Stimulated activated CD4-positive, alpha-beta T cell treated with anti-CD3 and anti-CD28 coated beads, Interleukin-2, amount 100 ng/mL, for 48 hours (primary cell): ENCODE measurements at places on chromosomes 7 and 10.
A peak's percentile ranks its signal among the peaks of the same experiment; 100 is the strongest.

DNA sequence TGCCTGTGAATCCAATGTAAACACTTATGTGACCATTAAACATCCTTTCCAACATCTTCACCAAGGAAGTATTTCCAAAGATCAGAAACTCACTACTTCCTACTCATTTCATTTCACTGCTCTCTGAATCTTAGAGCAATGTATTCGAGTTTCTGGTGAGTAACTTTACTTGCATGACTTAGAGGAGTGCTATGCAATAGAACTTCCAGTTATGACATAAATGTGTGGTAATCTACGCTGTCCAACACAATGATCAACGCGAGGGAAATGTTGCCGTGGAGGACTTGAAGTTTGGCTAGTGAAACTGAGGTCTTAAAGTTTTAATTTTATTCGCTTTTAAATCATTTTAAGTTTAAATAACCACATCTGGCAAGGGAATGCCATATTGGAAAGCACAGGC is 1326.3 kb downstream of the XPNPEP1 start:
- no peak for DNase-seq

- DNase-seq, result no peak
These were observed 18.7 kb downstream of the SLC25A13 start for GRCh38 chr7:96303105-96303685.

DNA sequence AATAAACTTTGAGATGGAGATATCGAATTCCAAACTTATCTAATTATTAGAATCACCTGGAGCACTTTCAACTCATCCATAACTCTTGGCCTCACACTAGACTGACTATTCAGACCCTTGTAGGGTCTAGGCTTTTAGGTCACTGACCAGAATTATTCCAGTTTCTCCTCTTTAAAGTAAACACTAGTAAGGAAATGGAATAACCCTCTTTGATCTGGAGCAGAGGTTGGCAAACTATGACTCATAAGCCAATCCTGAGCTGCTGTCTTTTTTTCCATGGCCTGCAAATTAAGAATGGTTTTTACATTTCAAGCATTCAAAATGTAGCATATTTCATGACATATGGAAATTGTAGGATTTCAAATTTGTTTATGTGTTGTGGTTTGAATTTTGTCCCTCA is 1601.9 kb downstream of the REEP3 start:
- DNase-seq, result no peak

- no peak for DNase-seq
These were observed 61.1 kb upstream of the SEM1 start for GRCh38 chr7:96770758-96771157.

DNA sequence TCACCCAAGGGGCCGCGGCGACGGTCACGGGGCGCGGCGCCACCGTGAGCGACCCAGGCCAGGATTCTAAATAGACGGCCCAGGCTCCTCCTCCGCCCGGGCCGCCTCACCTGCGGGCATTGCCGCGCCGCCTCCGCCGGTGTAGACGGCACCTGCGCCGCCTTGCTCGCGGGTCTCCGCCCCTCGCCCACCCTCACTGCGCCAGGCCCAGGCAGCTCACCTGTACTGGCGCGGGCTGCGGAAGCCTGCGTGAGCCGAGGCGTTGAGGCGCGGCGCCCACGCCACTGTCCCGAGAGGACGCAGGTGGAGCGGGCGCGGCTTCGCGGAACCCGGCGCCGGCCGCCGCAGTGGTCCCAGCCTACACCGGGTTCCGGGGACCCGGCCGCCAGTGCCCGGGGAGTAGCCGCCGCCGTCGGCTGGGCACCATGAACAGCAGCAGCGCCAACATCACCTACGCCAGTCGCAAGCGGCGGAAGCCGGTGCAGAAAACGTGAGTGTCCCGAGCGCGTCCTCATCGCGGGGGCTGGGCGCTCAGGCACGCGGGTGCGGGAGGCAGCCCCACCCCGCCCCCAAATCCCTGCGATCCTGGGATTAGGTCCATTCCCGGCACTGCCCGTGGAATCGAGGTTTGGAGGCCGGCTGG is 509 bp downstream of the AHR start:
- peak; percentile 41 for DNase-seq

- no peak for DNase-seq
These were observed 501.6 kb downstream of the TCERG1L start for GRCh38 chr10:130809761-130810515.

- DNase-seq, result no peak
These were observed 18.1 kb downstream of the CFAP46 start for GRCh38 chr10:132924046-132924952.

- no peak for DNase-seq
These were observed 23.2 kb downstream of the DPCD start for GRCh38 chr10:101611096-101611905.

DNA sequence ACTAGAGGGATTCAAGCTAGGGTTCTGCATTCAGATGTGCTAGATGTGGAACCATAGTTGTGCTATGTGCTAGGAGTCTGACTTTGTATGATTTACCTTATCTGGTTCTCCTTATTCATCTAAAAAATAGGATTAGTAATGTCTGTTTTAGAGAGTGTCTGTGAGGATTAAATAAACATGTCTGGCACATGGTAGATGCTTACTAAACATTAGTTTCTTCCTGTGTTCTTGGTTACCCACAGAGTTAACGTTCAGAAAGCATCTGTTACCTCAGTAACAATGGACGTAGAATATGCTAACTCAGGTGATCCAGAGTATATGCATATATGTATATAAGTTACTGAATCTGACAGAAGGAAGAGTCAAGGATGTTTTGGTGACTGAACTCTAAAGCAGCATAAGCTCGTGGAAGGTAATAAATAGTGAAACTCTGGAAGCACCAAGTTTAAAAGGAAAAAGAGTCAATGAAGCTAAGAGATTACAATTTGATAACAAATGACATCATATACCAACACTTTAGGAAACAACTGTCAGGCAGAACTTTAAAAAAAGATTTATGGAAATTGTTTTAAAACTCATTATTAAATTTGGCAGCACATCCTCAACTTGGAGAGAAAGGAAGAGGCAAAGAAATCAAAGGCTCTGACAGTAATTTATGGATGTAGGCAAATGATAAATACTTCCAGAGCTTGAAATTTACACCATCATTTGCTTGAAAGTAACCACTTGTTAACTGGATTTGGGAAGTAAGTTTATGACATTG is 127.0 kb downstream of the CCNY start:
- DNase-seq, result no peak

GRCh38 chr10:84155521-84155920 is 16.2 kb downstream of the GHITM start:
- DNase-seq, result no peak

- DNase-seq, result no peak
These were observed 9.1 kb downstream of the COMTD1 start for GRCh38 chr10:75226656-75227055.

DNA sequence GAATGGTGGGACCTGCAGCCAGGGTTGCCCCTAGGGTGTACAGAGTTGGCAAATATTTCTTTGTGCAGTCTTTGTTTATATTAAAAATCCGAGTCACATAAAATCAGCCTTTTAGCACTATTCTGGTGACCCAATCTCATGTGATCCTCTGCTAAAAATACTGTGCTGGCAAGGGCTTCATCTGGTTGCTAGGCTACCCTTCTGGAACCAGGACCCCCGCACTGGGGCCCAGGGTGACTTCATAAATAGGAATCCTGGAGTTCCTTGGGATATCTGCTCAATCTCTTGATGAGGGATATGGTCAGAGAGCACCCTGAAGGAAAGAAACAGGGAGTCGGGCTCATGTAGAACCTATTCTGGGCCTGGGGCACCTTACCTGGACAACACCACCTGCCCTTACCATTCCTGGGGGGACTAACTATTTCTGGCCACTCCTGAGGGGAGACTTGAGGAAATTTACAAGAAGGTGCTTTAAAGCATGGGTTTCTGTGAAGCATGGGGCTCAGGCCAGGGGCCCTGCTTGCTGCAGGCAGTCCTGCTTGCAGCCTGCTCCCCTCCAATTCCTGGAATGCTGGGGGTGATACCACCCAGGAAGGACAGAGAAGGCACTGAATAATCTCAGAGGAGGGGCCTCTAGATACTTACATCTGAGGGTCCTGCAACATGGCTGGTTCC is 44.7 kb downstream of the SH2D4B start:
- no peak for DNase-seq

- DNase-seq, result no peak
These were observed 973 bp downstream of the GPR158 start for GRCh38 chr10:25175527-25176420.

DNA sequence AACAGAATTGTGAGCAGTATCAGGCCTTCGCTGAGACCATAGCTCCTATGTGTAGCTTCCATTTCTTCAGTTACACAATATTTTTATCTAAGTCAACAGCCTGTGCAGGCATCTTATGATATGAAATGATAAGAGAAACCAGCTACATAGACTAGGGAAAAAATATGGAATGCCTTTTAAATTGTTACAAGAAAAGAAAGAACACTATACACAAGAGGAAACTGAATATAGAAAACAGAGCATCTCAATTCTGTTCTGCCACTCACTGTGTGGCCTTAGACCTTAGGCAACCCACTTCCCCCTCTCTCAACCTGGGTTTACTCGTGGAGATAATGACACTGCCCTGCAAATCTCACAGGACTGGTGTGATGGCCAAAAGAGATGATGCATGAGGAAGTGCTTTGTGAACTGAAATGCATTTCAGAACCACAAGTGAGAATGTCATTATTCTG is 132.9 kb downstream of the LRRN3 start:
- DNase-seq, result no peak

DNA sequence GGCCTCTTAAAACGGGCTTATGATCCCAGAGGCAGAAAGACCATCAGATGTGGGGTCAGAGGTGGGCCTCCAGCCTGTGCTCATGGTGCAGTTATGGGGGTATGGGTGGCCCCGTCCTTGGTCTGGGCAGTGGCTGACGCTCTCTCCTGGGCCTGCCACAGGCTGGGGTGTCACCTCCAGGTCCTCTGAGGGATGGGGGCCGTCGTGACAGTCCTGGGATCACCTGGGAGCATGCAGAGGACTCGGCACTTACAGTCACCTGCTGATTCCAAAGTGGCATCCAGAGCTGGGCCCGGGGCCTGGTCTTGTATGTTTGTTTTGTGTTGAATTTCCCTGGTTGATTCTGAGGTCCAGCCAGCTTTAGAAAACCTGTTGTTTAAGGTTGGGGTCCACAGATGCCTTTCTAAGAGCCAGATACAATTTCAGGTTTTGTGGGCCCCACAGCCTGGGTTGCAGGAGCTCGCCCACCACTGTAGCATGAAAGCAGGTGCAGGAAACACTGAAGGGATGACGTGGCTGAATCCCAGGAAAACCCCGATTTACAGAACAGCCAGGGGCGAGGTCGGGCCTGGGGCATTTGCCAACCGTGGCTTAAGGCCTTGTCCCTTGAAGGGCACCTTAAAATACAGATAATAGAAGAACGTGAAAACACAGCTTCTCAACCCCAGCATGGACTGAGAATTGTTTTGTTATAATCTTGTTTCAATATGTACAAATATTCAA is 170.7 kb upstream of the PPP2R2D start:
- DNase-seq, result no peak

DNA sequence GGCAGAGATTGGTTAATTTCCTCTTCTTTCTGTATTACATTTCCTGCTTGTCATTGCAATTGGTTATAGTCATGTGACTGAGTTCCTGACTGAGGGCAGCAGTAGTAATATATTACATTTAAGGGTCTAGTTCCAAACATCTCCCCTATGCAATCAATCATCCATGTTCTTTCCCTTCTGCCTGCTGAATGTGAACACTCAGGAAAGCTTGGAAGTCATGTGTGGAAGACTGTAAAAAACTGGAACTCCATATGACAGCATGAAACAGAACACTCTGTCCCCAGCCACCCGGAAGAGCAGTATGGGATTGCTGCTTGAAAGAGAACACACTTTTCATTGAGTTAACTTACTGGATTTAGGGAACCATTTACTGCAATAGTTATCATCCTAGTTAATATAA is 459.7 kb upstream of the SEMA3A start:
- DNase-seq, result no peak
